Right cardiac atrium (tissue), 5 donors: ENCODE measurements at places on chromosomes 2 and 18. TPM values are rescaled to one million over a fixed set of nuclear protein-coding genes. Genes with fewer than 3 reads are reported as not detected.

HOXD9 gene
- total RNA-seq: not detected

IL1RL2 gene
- total RNA-seq: 0.32 TPM

SMYD1 gene
- total RNA-seq: 147 TPM

CMPK2 gene
- 5.7 TPM for total RNA-seq

CUL3 gene
- total RNA-seq: 72.4 TPM

SH3YL1 gene
- total RNA-seq: 16.3 TPM

RAB6C gene
- total RNA-seq: 0.14 TPM

RAPGEF4 gene
- 7.1 TPM for total RNA-seq

GAREM2 gene
- total RNA-seq: 2.7 TPM

EDAR gene
- not detected for total RNA-seq

TRIP12 gene
- total RNA-seq: 203 TPM

CABYR gene
- 0.91 TPM for total RNA-seq

COL4A3 gene
- 6.2 TPM for total RNA-seq

MERTK gene
- 11.4 TPM for total RNA-seq

ITGA6 gene
- total RNA-seq: 38.3 TPM

NABP1 gene
- total RNA-seq: 4.7 TPM

TTC32 gene
- 7.5 TPM for total RNA-seq

CRYGC gene
- not detected for total RNA-seq

IL1R2 gene
- total RNA-seq: 3.9 TPM

SKA1 gene
- total RNA-seq: 0.14 TPM

LBH gene
- total RNA-seq: 25.5 TPM

TUBB6 gene
- total RNA-seq: 69.0 TPM

TRIM43 gene
- total RNA-seq: not detected

TTN gene
- 1,828 TPM for total RNA-seq

RASGRP3 gene
- total RNA-seq: 50.3 TPM

DLGAP1 gene
- 0.31 TPM for total RNA-seq

BBS5 gene
- total RNA-seq: 8.3 TPM

ZSWIM2 gene
- total RNA-seq: not detected

SERPINB4 gene
- total RNA-seq: not detected

OR6B2 gene
- not detected for total RNA-seq

AGPS gene
- total RNA-seq: 19.0 TPM

CDK15 gene
- total RNA-seq: 0.97 TPM

MAP3K19 gene
- not detected for total RNA-seq

TUBB8B gene
- total RNA-seq: not detected

ALPG gene
- total RNA-seq: not detected

FRZB gene
- total RNA-seq: 7.1 TPM

SEPTIN10 gene
- 62.5 TPM for total RNA-seq

FBXO36 gene
- total RNA-seq: 1.3 TPM

ACVR1C gene
- total RNA-seq: 2.9 TPM

CYTIP gene
- 3.8 TPM for total RNA-seq

EIPR1 gene
- total RNA-seq: 10.6 TPM

SERPINB13 gene
- not detected for total RNA-seq

MAIP1 gene
- total RNA-seq: 19.4 TPM

TEX44 gene
- not detected for total RNA-seq

SPHKAP gene
- total RNA-seq: 36.6 TPM
